Inflammatory macrophage treated with lipopolysaccharide for 4 hours (primary cell): ENCODE measurements at places on chromosomes 1 and 21.

DNA sequence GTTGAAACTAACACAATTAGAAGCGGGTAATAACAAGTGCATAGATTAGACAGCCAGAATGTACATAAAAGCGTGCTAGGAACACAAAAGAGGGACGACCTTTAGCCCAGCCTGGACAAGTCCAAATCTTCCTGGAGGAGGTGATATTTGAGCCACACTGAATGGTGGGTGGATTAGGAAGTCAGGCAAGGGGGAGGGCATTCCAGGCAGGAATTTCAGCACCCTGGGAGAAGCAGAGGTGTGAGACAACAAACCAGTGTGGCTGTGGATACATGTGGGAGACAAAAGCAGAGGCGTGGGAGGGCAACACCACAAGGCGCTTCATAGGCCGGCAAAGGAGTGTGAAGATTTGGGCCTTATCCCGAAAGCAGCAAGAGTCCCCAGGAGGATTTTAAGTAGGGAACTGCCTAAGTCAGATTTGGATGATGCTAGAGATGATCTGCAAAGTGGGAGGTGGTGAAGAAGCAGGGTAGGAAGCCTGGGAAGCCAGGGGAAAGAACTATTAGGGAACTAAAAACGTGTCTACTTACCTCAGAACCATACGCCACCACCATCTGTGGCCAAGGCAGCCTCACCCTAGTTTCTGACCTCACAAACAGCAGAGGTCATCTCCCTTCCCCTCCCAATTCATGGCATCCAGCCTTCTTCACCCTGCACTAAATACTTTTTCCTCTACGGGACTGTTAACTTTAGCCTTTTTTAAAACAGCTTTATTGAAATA lies 81.8 kb downstream of the GLUL start:
- no peak for DNase-seq

- no peak for DNase-seq
These were observed 9.2 kb downstream of the IL12RB2 start for GRCh38 chr1:67316918-67317317.

- peak; percentile 19 for DNase-seq
These were observed 21.9 kb upstream of the XPR1 start for GRCh38 chr1:180609643-180610555.

GRCh38 chr21:25995278-25995677 lies 175.3 kb downstream of the APP start:
- DNase-seq, result no peak

- no peak for DNase-seq
These were observed 410.6 kb upstream of the VAMP3 start for GRCh38 chr1:7360526-7360925.

- DNase-seq, result no peak
These were observed 52.0 kb upstream of the SAMSN1 start for GRCh38 chr21:14598065-14598464.

- DNase-seq, result no peak
These were observed 114.6 kb upstream of the KCNJ15 start for GRCh38 chr21:38142224-38142623.

GRCh38 chr1:150890033-150890416 lies 3.1 kb downstream of the CTXND2 start:
- DNase-seq, result no peak
